Mucosa of descending colon (tissue), 3 donors: ENCODE measurements at places on chromosomes 2 and 18.

GRCh38 chr2:44464437-44464836 is 102.7 kb downstream of the CAMKMT start:
- DNase-seq = no peak

- DNase-seq = no peak
These were observed 572.7 kb downstream of the EPHA4 start for GRCh38 chr2:220999356-220999755.

- no peak for DNase-seq
These were observed 25.5 kb upstream of the STAT4 start for GRCh38 chr2:191176305-191176704.

DNA sequence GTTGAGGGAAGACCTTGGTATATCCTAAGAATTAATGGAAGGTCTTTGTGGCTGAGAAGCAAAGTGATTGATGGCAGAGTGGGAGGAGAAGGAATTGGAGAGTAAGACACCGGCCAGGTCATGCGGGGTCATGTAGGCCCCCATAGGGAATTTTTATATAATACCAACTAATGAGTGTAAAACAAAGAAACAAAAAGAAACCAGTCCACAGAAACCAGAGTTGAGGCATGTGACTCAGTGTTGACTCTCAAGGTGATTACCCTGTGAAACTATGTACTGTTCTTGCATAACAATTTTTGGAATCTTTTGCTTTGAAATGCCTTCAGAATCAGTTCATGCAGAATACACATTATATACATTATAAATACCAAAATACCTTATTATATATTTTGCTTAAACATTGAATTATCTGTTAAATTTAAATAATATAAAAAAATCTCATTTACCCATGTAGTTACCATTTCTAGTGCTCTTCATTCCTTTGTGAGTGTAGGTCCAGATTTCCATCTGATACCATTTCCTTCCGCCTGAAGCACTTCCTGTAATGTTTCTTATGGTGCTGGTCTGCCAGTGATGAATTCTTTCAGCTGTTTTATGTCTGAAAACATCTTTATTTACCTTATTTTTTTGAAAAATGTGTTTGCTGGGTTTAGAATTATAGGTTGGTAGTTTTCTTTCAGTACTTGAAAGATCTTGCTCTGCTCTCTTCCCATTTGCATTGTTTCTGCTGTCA is 8.6 kb downstream of the CLIP4 start:
- no peak for DNase-seq

- DNase-seq = peak; percentile 80
These were observed 6.3 kb downstream of the SNORC start for GRCh38 chr2:232876161-232876977.

- DNase-seq = peak; percentile 31
These were observed 102.0 kb upstream of the PPP1CB start for GRCh38 chr2:28649481-28650265.

- DNase-seq = no peak
These were observed 112.2 kb downstream of the GALNT3 start for GRCh38 chr2:165681841-165682240.

- no peak for DNase-seq
These were observed 209.2 kb downstream of the MCFD2 start for GRCh38 chr2:46706264-46706983.

GRCh38 chr2:42764096-42764495 is at the start of gene OXER1:
Gene OXER1, minus strand, starts transcription at chr2:42764135. Its CDS starts 73 bp downstream, at chr2:42764062.
- no peak for DNase-seq

GRCh38 chr2:133919285-133919684 is 334.6 kb upstream of the MGAT5 start:
- DNase-seq = no peak

DNA sequence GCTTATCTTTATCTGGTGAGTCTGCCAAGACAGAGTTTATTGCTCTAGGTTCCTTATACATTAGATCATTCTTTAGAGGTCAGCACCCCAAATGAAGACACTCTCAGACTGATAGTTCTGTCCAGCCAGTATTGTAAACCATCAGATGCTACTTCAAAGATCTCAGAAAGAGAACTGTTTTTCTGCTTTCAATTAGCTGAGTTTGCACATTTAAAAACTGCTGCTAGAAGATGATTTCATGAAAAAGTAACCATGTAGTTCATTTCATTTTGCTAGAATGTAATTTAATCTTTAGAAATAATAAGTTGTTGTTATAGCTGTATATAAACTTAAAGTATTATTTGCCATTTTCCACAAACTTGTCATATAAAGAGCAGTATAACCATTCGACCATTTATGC is 344.5 kb upstream of the ATP5MC3 start:
- DNase-seq = no peak
